Esophagus (tissue), 2 donors: ENCODE measurements at places on chromosomes 1 and 21. TPM values are rescaled to one million over a fixed set of nuclear protein-coding genes. Genes with fewer than 3 reads are reported as not detected.

Gene PHACTR4
- polyA plus RNA-seq, result 52.2 TPM

Gene RGS5
- 10.8 TPM for polyA plus RNA-seq

Gene MYBPH
- polyA plus RNA-seq, result not detected

Gene GJA9
- polyA plus RNA-seq, result 0.32 TPM

Gene PM20D1
- not detected for polyA plus RNA-seq

Gene LTN1
- polyA plus RNA-seq, result 5.0 TPM

Gene RPE65
- polyA plus RNA-seq, result 0.01 TPM

Gene USF1
- 37.6 TPM for polyA plus RNA-seq

Gene CACNA1S
- not detected for polyA plus RNA-seq

Gene TSPEAR
- polyA plus RNA-seq, result 0.01 TPM

Gene UBE2U
- not detected for polyA plus RNA-seq

Gene FASLG
- polyA plus RNA-seq, result 0.28 TPM

Gene CLCNKA
- 0.06 TPM for polyA plus RNA-seq

Gene LRRN2
- 0.65 TPM for polyA plus RNA-seq

Gene BCAS2
- 32.3 TPM for polyA plus RNA-seq

Gene TSNAX
- 5.8 TPM for polyA plus RNA-seq

Gene PRMT6
- polyA plus RNA-seq, result 7.4 TPM

Gene NR1I3
- polyA plus RNA-seq, result not detected
